Foreskin fibroblast (primary cell): ENCODE measurements at places on chromosomes 13 and 19.
A peak's percentile ranks its signal among the peaks of the same experiment; 100 is the strongest.

DNA sequence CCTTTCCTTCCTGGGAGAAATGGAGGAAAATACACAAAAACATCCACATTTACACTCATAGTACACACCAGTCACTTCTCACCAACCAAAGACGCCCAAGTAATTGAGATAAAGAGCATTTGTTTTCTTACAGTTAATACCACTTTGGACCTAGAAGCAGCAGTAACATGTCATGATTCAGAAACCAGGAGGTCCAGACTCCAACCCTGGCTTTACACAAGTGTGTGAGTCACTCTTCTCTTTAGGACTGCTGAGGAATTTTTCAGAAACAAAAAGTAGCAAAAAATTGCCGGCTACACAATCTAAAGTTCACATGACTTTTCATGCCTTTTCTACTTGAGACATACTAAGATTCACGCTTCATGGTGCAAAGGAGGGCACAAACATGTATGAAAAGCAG is 42.1 kb downstream of the TUBGCP3 start:
- DNase-seq = peak; percentile 64

DNA sequence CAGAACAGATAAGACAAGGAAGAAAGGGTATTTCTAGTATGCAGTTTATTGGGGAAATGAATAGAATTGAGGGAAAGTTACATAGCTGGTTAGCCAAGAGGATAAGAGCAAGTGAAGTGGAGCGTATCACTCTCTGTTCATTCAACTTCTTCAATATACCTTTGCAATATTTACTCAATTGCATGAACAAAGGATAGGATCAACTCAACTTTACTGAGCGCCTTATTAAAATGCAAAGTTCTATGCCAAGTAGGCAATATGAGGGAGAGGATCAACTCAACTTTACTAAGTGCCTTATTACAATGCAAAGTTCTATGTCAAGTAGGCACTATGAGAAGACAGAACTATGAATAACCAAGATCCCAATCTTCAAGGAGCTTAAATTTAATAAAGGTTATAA is 43.9 kb downstream of the ZC3H13 start:
- no peak for DNase-seq

DNA sequence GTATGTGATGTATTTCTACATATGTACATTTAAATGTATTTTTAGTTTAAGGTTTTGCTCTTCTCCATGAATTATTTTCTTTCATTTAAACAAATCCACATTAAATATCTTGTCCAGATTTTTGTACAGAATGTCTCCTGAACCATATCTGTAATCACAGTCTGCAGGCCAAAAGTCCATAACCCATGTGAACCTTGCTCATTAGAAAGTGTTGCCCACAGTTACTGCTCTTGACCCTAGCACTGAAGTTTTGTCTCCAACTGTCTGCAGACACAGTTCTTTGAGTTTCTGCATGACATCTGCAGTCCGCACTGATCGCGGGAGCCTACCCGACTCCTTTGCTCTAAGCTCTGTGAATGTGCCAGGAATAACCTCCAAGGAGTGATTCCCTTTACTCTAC is 626.2 kb upstream of the SLC10A2 start:
- DNase-seq = no peak

- DNase-seq = peak; percentile 29
Measured at GRCh38 chr19:10404888-10405820, 1.8 kb upstream of the CDC37 start.

DNA sequence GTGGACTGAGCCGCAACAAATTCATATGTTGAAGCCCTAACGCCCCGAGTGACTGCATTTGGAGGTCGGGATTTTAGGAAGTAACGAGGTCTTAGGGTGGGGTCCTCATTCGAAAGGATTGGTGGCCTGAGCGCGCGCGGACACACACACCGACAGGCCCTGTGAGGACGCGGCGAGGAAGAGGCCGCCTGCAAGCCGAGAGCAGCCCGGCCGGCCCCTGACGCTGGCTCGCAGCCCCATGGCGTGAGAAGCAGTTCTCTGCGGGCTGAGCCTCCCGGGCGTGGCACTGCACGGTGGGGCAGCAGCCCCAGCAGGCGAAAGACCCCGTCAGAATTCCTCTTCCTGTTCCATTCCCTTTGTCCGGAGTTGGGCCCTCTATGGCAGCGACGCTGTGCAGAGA is 131.2 kb downstream of the CRYL1 start:
- no peak for DNase-seq

GRCh38 chr13:42551611-42552010 is 22.3 kb upstream of the TNFSF11 start:
- no peak for DNase-seq

- DNase-seq = peak; percentile 25
Measured at GRCh38 chr19:55485439-55486011, 537 bp downstream of the NAT14 start.

DNA sequence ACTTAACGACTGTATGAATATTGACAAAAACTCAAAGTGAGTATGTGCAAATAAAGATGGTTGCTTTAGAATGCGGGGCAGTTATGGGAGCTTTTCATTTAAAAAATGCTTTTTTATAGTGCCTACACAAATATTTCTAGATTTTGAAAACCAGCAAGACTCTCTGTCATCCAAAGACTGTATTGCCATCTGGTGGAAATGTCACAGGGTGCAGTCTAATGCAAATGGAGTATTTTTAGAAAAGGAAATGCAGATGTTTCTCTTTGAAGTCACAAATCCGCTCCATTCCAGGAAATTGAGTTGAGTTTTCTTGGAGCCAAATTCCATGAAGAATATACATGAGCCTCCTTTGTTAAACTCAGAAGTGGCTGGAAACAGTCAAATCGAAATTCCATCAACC is 2.3 kb upstream of the C1QTNF9B start:
- peak; percentile 80 for DNase-seq
